ENCODE measurements at places on chromosomes 4 and X.

GRCh38 chr4:41934514-41934900 is 722 bp upstream of the TMEM33 start:
- peak overlapping the region; percentile 82 for H3K4me3 ChIP-seq
- no peaks in the 10 kb centered on the region for H3K27me3 ChIP-seq
- no peak for DNase-seq
- peaks cover 33% of the 10 kb centered on the region for H3K36me3 ChIP-seq
- peaks cover 39% of the 10 kb centered on the region for H3K4me1 ChIP-seq

DNA sequence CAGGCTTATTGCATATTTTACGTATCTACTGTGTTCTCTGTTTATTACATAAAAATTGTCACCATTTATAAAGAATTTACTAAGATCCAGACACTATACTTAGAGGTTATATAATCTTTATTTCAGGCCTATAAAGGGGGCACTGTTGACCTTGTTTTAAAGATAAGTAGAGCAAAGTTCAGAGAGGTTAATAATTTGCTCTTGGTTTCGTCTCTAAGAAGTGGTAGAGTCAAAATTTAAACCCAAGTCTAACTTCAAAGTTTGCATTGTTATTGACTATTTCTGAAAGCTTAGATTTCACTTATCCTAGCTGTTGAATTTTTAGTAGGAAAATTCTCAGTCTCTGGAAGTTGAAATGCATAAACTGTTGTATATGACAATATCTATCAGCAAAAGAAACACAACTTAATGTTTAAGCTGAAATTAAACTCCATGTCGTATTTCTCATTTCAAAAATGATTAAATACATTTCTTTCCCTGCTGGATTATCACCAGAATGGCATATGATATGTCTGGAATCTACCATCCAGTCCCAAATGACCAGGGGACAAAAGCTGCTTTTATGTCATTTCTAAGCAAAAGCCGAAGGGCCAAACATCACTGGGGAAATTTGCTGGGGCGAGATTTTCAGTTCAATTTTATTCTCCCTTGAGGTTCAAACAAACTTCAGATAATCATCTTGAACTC is 138.4 kb downstream of the SLC7A11 start:
- no peaks in the 10 kb centered on the region for H3K27me3 ChIP-seq
- H3K27ac ChIP-seq: no peak overlapping the region
- H3K4me1 ChIP-seq: no peaks in the 10 kb centered on the region
- DNase-seq: no peak
- H3K36me3 ChIP-seq: no peaks in the 10 kb centered on the region
- no peak overlapping the region for H3K4me3 ChIP-seq

- no peak overlapping the region for H3K27ac ChIP-seq
- no peaks in the 10 kb centered on the region for H3K27me3 ChIP-seq
- H3K4me1 ChIP-seq: no peaks in the 10 kb centered on the region
- H3K4me3 ChIP-seq: no peak overlapping the region
- H3K36me3 ChIP-seq: no peaks in the 10 kb centered on the region
These were observed 263.7 kb upstream of the AGTR2 start for GRCh38 chrX:115906881-115907280.

- no peaks in the 10 kb centered on the region for H3K36me3 ChIP-seq
- H3K27me3 ChIP-seq: no peaks in the 10 kb centered on the region
- H3K4me3 ChIP-seq: no peak overlapping the region
- DNase-seq: no peak
- H3K27ac ChIP-seq: no peak overlapping the region
- no peaks in the 10 kb centered on the region for H3K4me1 ChIP-seq
These were observed 199.0 kb downstream of the GPC3 start for GRCh38 chrX:133786382-133786781.

DNA sequence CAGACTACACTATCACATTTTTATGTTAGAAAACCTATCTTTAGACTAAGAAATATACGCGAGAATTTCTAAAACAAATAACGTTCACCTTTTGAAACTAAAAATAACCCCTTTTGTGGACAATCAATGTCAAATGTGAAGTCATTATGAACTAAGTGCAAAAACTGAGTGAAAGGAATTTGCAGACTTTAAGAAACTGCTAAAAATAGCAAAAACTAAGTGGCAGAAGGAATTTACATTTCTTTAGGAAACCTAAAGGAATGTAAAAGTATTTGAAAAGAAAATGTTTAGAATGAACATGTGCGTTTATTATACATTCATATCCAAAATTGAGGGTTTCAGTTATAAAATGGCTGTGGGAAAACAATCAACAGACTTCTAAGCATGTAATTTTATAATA is 58.3 kb downstream of the VEGFC start:
- H3K36me3 ChIP-seq: peaks cover 44% of the 10 kb centered on the region
- DNase-seq: no peak
- H3K4me1 ChIP-seq: peaks cover 22% of the 10 kb centered on the region
- H3K27me3 ChIP-seq: no peaks in the 10 kb centered on the region
- no peak overlapping the region for H3K27ac ChIP-seq

- no peaks in the 10 kb centered on the region for H3K27me3 ChIP-seq
- no peaks in the 10 kb centered on the region for H3K36me3 ChIP-seq
- H3K4me3 ChIP-seq: no peak overlapping the region
These were observed 137.6 kb downstream of the TECRL start for GRCh38 chr4:64271601-64272081.

- H3K27ac ChIP-seq: no peak overlapping the region
- no peaks in the 10 kb centered on the region for H3K27me3 ChIP-seq
- no peak overlapping the region for H3K4me3 ChIP-seq
- H3K36me3 ChIP-seq: no peaks in the 10 kb centered on the region
These were observed 5.8 kb upstream of the CLNK start for GRCh38 chr4:10690185-10690907.

GRCh38 chr4:120862432-120862831 is 60.1 kb downstream of the PRDM5 start:
- H3K4me3 ChIP-seq: no peak overlapping the region
- no peaks in the 10 kb centered on the region for H3K4me1 ChIP-seq
- no peaks in the 10 kb centered on the region for H3K27me3 ChIP-seq
- no peak for DNase-seq
- H3K36me3 ChIP-seq: no peaks in the 10 kb centered on the region

GRCh38 chr4:185801471-185801870 is 10.5 kb downstream of the SORBS2 start:
- H3K4me3 ChIP-seq: no peak overlapping the region
- no peak for DNase-seq
- no peaks in the 10 kb centered on the region for H3K4me1 ChIP-seq
- H3K27ac ChIP-seq: no peak overlapping the region
- no peaks in the 10 kb centered on the region for H3K27me3 ChIP-seq

GRCh38 chr4:146229406-146229805 is 15.1 kb downstream of the REELD1 start:
- no peak for DNase-seq
- no peak overlapping the region for H3K27ac ChIP-seq
- H3K4me3 ChIP-seq: no peak overlapping the region
- no peaks in the 10 kb centered on the region for H3K4me1 ChIP-seq

GRCh38 chr4:37631551-37631950 is 54.6 kb downstream of the RELL1 start:
- peaks cover 9% of the 10 kb centered on the region for H3K4me1 ChIP-seq
- no peak overlapping the region for H3K27ac ChIP-seq
- H3K36me3 ChIP-seq: peaks cover 43% of the 10 kb centered on the region
- no peak for DNase-seq
- H3K4me3 ChIP-seq: no peak overlapping the region
- no peaks in the 10 kb centered on the region for H3K27me3 ChIP-seq

DNA sequence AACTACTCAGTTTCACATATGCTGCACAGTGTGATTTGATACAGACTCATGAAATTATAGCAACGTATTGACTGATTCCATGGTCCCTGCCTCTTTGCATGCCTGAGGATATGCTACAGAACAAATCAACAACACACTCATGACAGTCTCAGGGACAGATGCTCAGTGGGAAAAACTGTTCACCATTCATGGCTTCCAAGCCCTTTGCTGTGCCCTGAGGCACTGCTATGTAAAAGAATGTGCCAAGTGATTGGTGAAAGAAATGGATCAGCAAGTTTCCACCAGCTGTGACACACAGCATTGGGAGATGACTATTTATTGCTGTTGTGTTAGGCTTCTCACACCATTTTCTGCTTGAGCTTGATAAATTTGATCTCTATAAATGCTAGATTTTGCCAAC is 825.6 kb upstream of the INTU start:
- no peak for DNase-seq
- no peaks in the 10 kb centered on the region for H3K27me3 ChIP-seq
- no peaks in the 10 kb centered on the region for H3K4me1 ChIP-seq
- H3K27ac ChIP-seq: no peak overlapping the region

DNA sequence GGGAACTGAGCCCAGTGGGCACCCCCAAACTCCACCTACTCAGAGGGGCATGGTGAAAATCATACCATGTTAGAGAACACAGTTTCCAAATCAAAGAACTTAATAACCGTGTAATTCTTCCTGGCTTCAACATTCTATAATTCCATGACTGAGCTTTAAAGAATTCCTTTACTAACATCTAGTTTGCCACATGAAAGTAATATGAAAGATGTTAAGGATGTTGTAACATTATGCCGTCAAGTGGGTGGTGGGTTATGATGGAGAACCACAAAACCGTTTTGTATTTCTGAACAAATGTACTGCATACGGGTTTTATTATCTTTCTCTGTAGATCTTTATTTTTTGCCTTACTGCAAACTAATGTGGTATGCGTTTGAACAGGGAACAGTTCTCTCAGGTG is 549.0 kb upstream of the MAGEB2 start:
- no peak overlapping the region for H3K4me3 ChIP-seq
- H3K4me1 ChIP-seq: peaks cover 19% of the 10 kb centered on the region
- no peaks in the 10 kb centered on the region for H3K36me3 ChIP-seq

DNA sequence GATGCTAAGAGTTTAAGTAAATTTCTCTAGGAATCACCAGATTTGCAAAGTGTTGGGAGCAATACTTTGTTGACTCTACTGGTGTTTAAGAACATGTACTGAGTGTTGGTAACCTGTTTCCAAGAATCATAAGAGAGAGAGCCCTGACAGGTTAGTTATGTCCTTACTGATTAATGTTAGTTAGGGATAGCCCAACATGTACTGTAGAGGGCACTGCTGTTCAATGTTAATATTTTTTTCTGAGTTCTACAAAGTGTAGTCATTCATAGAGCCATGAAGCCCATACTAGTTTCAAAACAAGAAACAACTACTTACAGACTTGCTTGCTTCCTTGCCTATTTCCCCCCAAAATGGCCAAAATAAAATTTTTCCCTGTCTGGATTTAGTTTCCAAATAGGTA is 11.9 kb downstream of the TMPRSS11D start:
- DNase-seq: no peak
- H3K4me3 ChIP-seq: no peak overlapping the region
- no peak overlapping the region for H3K27ac ChIP-seq
- no peaks in the 10 kb centered on the region for H3K36me3 ChIP-seq
- H3K27me3 ChIP-seq: no peaks in the 10 kb centered on the region

DNA sequence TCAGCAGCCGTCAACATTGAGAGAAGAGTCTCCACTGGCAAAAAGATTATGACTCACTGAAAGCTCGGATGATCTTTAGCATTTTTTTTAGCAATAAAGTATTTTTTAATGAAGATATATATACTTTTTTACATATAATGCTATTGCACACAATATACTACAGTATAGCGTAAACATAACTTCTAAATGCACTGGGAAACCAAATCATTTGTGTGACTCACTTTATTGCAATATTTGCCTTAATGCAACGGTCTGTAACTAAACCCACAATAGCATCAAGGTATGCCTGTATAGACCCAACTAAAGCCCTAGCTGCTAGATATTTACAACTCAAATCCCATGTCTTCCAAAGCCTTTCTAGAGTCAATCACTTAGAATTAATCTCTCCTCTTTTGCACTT is 52.3 kb upstream of the EDNRA start:
- H3K27ac ChIP-seq: no peak overlapping the region
- no peaks in the 10 kb centered on the region for H3K36me3 ChIP-seq
- H3K4me1 ChIP-seq: peaks cover 8% of the 10 kb centered on the region
- no peak for DNase-seq

DNA sequence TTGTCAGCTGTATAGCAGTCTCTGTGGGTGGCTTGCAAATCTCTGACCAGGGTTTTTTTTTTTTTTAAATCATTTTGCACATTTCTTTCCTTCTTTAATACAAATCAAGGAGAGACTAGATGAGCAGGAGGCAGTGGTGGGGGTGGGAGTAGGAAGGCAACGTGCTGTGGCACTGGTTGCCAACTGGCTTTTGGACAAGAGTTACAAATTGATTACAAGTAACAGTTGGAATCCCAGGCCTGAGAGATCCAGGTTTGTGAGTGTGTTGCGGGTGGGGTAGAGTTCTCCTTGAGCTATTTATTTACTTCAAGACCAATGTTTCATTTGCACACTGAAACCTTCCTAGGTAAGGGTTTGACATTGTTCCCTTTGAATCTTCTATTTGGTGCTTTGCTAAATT is 325.3 kb downstream of the AFF2 start:
- no peaks in the 10 kb centered on the region for H3K36me3 ChIP-seq
- no peak overlapping the region for H3K4me3 ChIP-seq
- no peak overlapping the region for H3K27ac ChIP-seq
- no peak for DNase-seq
- no peaks in the 10 kb centered on the region for H3K27me3 ChIP-seq
- no peaks in the 10 kb centered on the region for H3K4me1 ChIP-seq

DNA sequence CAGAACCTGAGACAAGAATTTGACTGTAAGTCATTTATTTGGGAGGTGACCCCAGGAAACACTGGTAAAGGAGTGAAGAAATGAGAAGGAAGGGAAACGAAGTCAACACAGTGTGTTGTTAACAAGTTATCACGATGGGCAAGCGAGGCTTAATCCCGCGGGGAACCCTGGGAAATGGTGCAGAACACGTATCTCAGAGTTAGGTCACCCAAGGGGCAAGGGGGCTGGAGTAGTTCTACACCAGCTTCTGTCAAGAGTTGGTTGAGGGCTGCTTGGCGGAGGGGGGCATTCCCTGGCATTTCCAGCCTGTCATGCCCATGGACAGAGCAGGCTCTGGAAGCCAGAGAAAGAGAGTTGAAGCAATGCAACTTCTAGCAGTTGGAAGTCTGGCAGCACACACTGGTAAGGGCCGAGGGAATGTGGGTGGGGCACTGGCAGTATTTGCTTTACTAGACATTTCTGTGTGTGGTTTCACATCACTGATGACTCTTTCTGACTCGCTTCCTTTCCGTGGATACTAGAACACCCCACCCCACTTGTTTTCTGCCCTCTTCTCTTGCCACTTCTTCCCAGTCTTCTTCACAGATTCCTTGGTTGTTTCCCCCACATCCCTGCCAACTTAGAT is 52.2 kb upstream of the ADGRG2 start:
- no peaks in the 10 kb centered on the region for H3K36me3 ChIP-seq
- no peak overlapping the region for H3K4me3 ChIP-seq
- H3K27me3 ChIP-seq: no peaks in the 10 kb centered on the region
- peak overlapping the region; percentile 47 for H3K27ac ChIP-seq

- no peaks in the 10 kb centered on the region for H3K27me3 ChIP-seq
- no peak overlapping the region for H3K4me3 ChIP-seq
- H3K4me1 ChIP-seq: peaks cover 8% of the 10 kb centered on the region
- 0 out of 2 replicates have a peak, but pooled peaks cover 7% of the 10 kb centered on the region for H3K36me3 ChIP-seq
These were observed 202.0 kb downstream of the DCLK2 start for GRCh38 chr4:150280081-150280895.

- H3K27ac ChIP-seq: no peak overlapping the region
- H3K4me1 ChIP-seq: peaks cover 21% of the 10 kb centered on the region
- no peaks in the 10 kb centered on the region for H3K27me3 ChIP-seq
- H3K36me3 ChIP-seq: no peaks in the 10 kb centered on the region
These were observed 44.9 kb downstream of the CXCL1 start for GRCh38 chr4:73914071-73914470.
